ENCODE measurements at places on chromosomes 5 and 9. TPM values are rescaled to one million over a fixed set of nuclear protein-coding genes. Genes with fewer than 3 reads are reported as not detected.

The IFNA8 gene
- not detected for total RNA-seq

The PCDHGA10 gene
- 0.35 TPM for total RNA-seq

The NXNL2 gene
- 4.1 TPM for total RNA-seq

The SGCD gene
- total RNA-seq = 0.04 TPM

The PCDHGA9 gene
- 0.04 TPM for total RNA-seq

The SPRY4 gene
- total RNA-seq = 71.7 TPM

The C9orf152 gene
- not detected for total RNA-seq

The ABCA1 gene
- total RNA-seq = 2.9 TPM

The ZBED3 gene
- total RNA-seq = 1.6 TPM

The ITGA1 gene
- total RNA-seq = 2.6 TPM

The SOHLH1 gene
- total RNA-seq = not detected

The PKD2L2 gene
- total RNA-seq = not detected

Data from H7 (cell line).